Thoracic aorta (tissue), 2 donors: ENCODE measurements at places on chromosomes 5 and 9. TPM values are rescaled to one million over a fixed set of nuclear protein-coding genes. Genes with fewer than 3 reads are reported as not detected.

DNA sequence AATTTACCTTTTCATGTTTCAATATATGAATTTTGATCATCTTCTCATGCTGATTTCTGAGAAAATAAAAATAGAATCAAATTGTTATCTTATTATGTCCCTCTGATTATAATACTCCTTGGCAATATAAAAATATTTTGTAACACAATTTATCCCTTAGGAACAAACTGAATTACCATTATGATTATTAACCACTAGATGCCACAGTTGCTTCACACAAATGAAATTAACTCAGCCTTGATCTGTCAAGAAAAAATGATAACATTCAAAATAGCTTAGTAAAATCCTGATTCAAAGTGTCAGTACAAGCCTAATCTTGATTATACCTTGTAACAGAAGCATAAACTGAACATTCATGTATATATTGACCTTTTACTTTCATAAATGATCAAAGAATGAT lies 4.8 kb upstream of the CHSY3 start:
- no peak for DNase-seq
- no peaks in the 10 kb centered on the region for H3K27me3 ChIP-seq

- H3K27me3 ChIP-seq = no peaks in the 10 kb centered on the region
- H3K36me3 ChIP-seq = no peaks in the 10 kb centered on the region
- H3K27ac ChIP-seq = peak overlapping the region; percentile 99
- no peak for DNase-seq
- H3K4me3 ChIP-seq = peak overlapping the region; percentile 90
- no peaks in the 10 kb centered on the region for H3K4me1 ChIP-seq
Measured at GRCh38 chr5:41924526-41924871, 582 bp upstream of the FBXO4 start.

- H3K36me3 ChIP-seq = no peaks in the 10 kb centered on the region
- no peak overlapping the region for H3K4me3 ChIP-seq
- H3K27ac ChIP-seq = no peak overlapping the region
Measured at GRCh38 chr5:131224387-131225201, 39.3 kb upstream of the CDC42SE2 start.

DNA sequence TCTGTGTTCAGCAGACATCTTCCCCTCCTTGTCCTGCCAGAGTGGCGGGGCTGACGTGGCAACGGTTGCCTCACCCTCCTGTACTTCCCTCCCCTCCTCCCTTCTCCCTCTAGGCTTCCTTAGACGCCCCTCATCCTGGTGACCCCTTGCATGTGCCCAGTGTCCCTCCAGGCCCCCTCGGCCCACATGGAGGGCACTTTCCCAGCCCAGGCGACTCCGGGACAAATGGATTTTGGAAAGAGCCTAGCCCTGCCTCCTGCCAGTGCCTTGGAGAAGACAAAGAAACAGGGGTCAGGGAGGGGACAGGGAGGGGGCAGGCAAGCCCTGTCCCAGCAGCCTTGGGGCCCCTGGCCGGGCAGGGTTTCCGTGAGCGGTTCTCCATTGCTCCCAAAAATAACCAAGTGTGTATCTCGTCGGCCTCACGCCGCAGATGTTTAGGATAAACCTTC lies 38.3 kb upstream of the NEURL1B start:
- H3K27ac ChIP-seq = peak overlapping the region; percentile 17
- H3K27me3 ChIP-seq = no peaks in the 10 kb centered on the region
- H3K4me1 ChIP-seq = peaks cover 21% of the 10 kb centered on the region

- no peaks in the 10 kb centered on the region for H3K36me3 ChIP-seq
- DNase-seq = no peak
- no peak overlapping the region for H3K27ac ChIP-seq
- no peak overlapping the region for H3K4me3 ChIP-seq
- H3K27me3 ChIP-seq = no peaks in the 10 kb centered on the region
- H3K4me1 ChIP-seq = no peaks in the 10 kb centered on the region
Measured at GRCh38 chr9:93807166-93808074, 147.7 kb downstream of the BARX1 start.

- H3K36me3 ChIP-seq = no peaks in the 10 kb centered on the region
- H3K27ac ChIP-seq = no peak overlapping the region
Measured at GRCh38 chr9:130297371-130297770, 31.8 kb downstream of the HMCN2 start.

- DNase-seq = no peak
- no peak overlapping the region for H3K4me3 ChIP-seq
- H3K27me3 ChIP-seq = no peaks in the 10 kb centered on the region
- peaks cover 8% of the 10 kb centered on the region for H3K4me1 ChIP-seq
Measured at GRCh38 chr9:137534256-137535119, 15.7 kb downstream of the PNPLA7 start.

DNA sequence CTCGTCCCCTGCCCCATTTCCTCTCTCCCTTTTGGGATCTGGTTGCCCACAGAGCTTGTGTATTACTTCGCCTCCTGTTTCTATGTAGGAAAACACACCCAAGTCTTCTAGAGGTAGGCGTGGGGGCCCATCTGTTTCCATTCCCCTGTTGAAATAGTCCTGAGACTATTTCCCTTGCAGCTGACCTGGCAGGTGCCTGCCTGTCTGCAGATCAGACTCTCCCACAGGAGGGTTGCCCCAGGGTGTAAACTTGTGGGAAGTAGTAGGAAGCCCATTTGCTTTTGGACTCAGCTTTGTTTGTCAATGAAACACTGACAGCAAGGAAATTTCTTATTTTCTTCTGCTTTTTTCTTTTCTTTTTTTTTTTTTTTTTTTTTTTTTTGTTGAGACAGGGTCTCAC lies 16.3 kb upstream of the GARNL3 start:
- no peak for DNase-seq
- peaks cover 36% of the 10 kb centered on the region for H3K4me1 ChIP-seq
- H3K27me3 ChIP-seq = no peaks in the 10 kb centered on the region
- H3K4me3 ChIP-seq = no peak overlapping the region
- no peak overlapping the region for H3K27ac ChIP-seq
- H3K36me3 ChIP-seq = peaks cover 5% of the 10 kb centered on the region

Gene HACD4
- 2.0 TPM for total RNA-seq

Gene IL4
- total RNA-seq = not detected

Gene STPG3
- total RNA-seq = not detected

Gene TUBB4B
- total RNA-seq = 172 TPM
